ENCODE measurements at places on chromosomes 6 and 20. TPM values are rescaled to one million over a fixed set of nuclear protein-coding genes. Genes with fewer than 3 reads are reported as not detected.

DNA sequence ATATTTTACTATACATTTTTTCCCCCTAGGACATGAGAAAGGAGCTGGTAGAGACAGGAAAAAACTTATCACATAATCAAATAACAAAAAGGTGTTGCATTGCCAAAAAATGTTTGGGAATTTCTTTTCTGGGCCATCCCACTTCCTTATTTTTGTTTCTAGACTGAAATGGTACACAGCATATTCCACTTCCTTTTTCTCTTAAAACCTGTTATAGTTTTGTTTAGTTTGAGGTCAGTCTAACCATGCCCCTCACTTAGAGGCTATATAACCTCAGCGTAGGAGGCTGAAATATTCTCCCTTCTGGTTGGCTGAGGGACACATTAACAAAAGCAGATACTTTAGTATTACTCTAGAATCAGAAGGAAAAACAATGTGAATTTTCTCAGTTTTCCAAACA is 323.9 kb downstream of the GJA1 start:
- no peak for DNase-seq

GRCh38 chr6:167404385-167405049 is 79.6 kb downstream of the TTLL2 start:
- DNase-seq, result no peak

DNA sequence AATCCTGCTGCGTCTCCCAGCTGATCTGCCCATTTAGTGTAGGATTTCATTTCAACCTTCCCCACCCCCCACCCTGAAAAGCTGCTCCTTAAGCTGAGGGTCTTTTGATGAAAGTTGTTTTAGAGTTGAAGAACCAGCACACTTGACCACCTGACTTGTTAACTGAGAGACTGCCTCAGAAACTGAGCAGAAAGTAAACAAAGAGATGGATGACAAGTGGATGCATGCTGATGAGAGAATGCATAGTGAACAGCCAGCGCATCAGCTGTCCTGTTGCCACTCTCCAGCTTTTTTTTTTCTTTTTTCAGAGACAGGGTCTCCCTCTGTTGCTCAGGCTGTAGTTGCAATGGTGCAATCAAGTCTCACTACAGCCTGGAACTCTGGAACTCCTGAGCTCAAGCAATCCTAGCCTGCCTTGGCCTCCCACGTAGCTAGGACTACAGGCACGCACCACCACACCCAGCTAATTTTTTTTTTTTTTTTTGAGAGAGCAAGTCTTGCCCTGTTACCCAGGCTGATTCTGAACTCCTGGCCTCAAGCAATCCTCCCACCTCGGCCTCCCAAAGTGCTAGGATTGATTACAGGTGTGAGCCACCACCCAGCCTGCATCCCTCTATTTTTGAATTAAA is 9.5 kb downstream of the RPL10A start:
- DNase-seq, result no peak

PRR18 gene
- not detected for total RNA-seq

Data from astrocyte (in vitro differentiated cells and primary cell).